ENCODE measurements at places on chromosomes 5 and 9.

DNA sequence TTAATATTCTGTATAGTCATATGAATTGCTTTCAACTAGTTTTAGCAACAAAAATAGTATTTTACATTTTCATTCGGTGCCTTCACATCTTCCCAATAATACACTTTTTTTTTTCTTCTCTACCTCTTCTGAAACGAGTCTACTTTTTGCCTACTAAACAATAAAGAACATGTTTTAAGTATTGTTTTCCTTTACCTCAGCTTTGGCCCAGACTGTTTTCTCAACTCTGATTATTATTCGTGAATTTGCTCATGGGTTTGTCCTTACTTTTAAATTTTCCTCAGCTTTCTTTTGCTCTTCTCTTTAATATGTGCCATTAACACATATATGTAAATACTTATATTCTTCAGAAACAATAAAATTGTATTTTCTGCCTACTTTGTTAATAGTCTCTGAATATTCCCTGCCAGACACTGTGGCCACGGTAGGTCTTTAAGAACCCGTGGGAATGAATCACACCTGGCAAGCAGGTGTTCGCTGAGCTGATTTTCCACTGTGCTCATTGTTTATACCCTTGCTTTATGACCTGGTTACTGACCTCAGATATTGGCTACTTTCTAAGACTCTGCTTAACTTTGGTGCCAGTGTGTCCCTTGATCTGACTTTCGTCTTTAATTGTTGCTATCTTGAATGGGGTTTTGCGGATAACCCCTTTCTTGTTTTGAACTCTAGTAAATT lies 49.1 kb downstream of the FAM170A start:
- DNase-seq: no peak

GRCh38 chr5:125746917-125747316 lies 676.3 kb upstream of the GRAMD2B start:
- DNase-seq: no peak

DNA sequence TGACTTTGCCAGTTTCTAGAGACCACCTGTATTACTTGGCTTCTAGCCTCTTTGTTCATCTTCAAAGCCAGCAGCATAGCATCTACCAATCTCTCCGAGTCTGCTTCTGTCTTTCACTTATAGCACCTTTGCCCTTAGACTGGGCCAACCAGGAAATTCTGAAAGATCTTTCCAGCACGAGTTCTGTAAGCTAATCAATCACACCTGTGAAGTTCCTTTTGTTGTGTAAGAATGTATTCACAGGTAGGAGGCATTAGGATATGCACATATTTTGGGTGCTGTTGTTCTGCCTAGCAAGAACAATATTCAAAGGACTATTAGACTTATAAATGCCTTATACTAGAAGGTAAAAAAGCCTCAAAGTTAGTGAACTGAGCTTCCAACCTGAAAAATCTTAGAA lies 232.1 kb downstream of the CDH12 start:
- DNase-seq: no peak

GRCh38 chr5:162956570-162956969 lies 480.8 kb upstream of the CCNG1 start:
- DNase-seq: no peak

DNA sequence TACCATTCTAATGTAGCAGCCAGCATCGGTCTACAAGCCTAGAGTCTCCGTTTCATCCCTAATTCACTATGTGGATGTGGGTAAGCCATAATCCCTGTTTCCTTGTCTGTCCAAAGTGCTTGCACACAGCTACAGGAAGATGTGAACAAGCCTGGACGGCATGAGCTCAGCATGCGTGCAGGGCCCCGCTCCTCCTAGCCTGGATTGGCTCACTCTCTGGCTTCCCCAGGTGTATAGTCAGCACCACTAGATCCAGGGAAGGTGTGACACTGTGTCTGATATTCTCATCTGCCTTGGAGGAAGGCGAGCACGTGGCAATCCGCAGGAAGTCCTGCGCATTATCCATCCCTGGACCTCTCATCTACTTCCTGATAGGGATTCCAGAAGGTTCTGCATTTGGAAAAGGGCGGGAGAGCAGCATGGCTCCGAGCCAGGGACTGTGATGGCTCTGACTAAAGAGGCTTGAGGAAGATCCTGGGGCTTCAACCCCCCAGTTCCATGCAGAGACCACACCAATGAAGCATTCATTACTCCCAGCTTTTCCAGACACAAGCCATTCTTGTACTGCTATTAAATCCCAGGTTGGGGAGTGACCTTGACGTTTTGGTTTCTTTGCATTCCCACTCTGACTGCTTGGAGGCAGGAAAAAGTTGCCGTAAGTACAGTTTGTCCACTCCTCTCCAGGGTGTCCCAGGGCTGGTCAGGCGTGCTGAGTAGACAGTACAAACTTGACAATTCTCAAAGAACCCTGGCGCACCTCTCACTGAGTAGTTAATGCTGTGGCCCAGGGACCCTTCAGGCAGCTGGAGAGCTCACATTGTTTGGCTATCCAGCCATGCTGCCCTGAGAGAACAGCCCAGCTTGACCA lies 65.6 kb downstream of the PSD2 start:
- DNase-seq: no peak

- no peak for DNase-seq
Observed at GRCh38 chr9:73640971-73641370, 489.3 kb downstream of the ANXA1 start.

DNA sequence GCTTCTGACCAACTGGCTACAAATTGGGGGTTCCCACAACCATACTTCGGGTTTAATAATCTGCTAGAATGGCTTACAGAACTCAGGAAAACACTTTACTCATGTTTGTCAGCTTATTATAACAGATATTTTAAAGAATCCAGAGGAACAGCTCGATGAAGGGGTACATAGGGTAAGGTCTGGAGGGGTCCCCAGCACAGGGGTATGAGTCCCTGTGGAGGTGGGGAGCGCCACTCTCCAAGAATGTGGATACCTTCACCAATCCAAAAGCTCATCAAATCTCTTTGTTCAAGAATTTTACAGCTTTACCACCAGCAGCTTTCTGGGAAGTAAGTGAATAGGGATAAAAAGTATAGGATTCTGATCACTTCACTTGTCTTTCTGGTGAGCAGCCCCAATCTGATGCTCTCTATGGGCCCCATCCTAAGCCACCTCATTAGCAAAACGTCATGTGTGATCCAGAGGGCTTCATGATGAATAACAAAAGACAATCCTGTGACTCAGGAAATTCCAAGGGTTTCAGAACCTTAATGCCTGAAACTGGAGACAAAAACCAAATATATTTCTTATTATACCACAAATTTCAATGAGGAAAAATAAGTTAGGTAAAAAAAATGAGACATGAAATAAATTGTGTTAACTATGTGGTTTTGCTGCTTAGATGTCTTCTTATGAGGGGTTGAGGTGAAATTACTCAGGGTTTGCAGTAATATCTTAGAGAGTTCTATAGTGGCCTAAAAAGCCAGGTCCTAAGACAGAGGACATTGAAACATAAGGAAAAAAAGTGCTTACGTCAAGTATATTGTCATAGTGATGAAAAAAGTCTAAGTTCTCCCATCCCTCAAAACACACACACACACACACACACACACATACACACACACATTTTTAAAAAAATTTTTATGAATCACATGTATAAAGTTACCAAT lies 290.5 kb downstream of the ANXA1 start:
- DNase-seq: no peak

- no peak for DNase-seq
Observed at GRCh38 chr9:130292106-130292505, 26.5 kb downstream of the HMCN2 start.

DNA sequence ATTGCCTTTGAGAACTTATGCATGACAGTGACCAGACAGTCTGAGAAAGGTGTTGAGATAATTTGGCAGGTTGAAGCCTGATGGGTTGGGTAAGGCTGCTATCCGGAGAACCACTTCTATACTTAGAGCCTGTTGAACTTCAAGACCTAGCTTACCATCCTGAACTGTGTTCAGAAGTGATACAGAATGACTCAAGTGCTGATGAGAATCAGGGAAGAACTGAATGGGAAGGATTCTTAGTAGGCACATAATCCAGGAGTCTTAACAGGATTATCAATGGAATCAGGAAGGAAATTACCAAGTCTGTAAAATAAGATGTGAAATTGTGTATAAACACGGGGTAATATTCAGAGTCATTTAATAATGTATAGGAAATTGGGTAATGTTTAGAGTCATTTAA lies 9.0 kb upstream of the PAPPA start:
- DNase-seq: no peak

DNA sequence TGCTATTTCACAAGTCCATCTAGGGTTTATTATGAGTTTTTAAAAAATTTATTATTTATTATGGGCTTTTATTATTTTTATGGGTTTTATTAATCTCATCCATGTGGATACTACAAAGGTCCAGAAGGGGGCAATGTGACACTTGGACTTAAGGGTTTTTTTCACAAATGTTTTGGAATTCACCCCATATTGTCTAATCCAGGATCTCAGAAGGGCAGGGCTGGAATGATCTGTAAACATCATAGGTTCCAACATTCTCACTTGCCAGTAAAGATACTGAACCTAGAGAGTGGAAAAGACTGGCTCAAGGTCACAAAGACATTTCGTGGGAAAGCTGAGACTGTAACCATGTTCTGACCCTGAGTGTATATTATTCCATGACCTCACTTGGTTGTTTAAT lies 35.6 kb downstream of the NIM1K start:
- no peak for DNase-seq

GRCh38 chr9:15248621-15249020 lies 58.4 kb downstream of the TTC39B start:
- DNase-seq: no peak

- no peak for DNase-seq
Observed at GRCh38 chr5:27778121-27778520, 739.7 kb upstream of the CDH9 start.

- DNase-seq: no peak
Observed at GRCh38 chr9:32411753-32412152, 27.3 kb downstream of the ACO1 start.

DNA sequence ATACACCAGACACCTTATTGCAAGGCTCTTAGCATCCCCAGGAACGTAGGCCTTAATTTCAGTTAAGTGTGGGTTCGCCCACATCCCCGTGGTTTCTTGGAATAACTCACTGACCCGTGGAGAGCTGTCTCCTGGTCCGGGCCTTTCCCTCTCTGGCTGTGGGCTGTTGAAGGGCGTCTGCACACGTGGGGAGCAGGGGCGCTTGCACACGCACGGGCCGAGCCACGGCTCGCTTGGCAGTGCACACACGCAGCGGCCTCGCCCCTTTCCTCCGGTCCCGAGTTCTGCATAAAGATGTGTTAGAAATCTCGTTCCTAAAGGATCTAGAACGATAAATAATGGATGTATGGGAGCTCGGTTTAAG lies 141.9 kb downstream of the PBX3 start:
- no peak for DNase-seq

DNA sequence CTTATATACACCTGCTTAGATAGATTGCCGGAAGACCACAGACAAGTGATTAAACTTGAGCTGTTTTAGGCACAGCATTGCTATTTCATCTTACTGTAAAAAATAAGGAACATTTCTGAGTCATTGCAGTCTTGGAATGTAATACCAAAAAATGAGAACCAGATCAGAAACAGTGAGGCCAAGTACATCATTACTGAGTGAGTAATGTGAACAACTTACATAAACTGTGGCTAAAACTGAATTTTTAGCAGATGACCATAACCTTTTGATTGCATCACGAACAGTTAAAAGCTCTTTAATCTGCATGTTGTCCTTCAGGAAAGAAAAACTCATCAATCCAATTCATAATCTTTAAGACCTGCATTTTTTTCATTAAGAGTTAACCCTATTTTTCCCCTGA lies 157.1 kb upstream of the FGF10 start:
- DNase-seq: no peak

GRCh38 chr5:83543898-83544297 lies 72.4 kb downstream of the VCAN start:
- no peak for DNase-seq

DNA sequence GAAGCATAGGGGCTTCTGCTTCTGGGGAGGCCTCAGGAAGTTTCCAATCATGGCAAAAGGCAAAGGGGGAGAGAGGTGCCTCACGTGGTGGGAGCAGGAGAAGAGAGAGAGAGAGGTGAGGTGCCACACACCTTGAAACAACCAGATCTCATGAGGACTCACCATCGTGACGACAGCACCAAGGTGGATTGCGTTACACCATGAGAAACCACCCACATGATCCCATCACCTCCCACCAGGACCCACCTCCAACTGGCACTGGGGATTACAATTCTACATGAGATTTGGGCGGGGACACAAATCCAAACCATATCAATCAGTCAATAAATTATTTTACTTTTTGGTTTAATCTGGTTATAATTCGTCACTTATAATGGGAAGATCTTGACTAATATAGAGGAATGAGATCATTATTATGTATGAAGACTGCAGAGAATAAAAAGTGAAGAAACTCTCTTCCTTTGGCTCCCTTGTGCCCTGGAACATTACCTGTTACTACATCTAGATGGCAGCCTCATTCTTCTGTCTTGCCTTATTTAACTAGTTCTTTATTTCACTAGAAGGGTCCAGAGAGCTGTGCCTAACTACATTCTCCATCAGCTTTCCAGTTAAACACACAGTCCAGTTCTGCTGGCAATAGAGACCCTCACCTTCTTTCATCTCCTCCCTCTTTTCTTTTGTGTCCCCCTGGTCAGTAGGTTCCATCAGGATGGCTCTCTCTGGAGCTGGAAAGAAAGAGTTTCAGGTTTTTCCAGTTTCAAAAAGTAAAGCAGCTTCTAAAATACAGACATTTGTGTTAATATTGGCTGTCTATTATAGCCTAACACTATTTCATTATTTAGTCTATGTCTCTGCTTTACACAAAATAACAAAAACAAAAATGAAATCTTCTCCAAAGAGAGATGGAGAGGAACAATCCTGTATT lies 21.7 kb upstream of the SPINK7 start:
- DNase-seq: no peak

GRCh38 chr9:26471261-26471660 lies 421.3 kb downstream of the CAAP1 start:
- DNase-seq: no peak

DNA sequence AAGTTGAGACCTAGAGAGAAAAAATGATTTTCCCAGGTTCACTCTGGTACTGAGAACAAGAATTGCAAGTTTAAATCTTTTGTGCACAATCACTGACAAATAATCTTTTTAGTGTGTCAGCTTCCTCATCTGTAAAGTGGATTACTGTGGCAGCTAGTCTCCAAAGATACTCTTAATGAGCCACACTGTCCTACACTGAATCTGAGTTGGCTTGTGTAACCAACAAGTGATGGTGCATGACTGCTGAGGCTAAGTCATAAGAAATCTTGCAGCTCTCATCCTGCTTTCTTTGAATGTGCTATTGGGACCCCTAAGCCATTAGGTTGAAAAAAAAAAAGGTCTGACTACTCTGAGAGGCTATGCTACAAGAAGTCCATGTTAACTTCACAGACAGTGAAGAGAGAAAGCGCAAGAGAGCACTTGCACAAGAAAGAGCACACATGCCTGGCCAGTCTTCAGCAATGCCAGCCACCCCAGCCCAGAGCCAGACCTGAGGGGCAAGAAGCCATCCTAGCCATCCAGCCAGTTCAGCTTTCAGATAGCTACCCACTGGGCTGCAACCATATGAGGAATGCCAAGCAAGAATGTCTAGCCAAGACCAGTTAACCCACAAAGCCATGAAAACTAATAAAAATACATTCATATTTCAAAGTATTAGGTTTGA lies 419.4 kb downstream of the RAB3C start:
- DNase-seq: no peak
